ENCODE measurements at places on chromosomes 13 and 19. TPM values are rescaled to one million over a fixed set of nuclear protein-coding genes. Genes with fewer than 3 reads are reported as not detected.
A peak's percentile ranks its signal among the peaks of the same experiment; 100 is the strongest.

FPR1 gene
- total RNA-seq, result 3.0 TPM

C1QTNF9B gene
- 0.27 TPM for total RNA-seq

- peak; percentile 14 for DNase-seq
Measured at GRCh38 chr13:27830010-27830409, 37.7 kb downstream of the GSX1 start.

LILRB5 gene
- total RNA-seq, result 3.5 TPM

DNA sequence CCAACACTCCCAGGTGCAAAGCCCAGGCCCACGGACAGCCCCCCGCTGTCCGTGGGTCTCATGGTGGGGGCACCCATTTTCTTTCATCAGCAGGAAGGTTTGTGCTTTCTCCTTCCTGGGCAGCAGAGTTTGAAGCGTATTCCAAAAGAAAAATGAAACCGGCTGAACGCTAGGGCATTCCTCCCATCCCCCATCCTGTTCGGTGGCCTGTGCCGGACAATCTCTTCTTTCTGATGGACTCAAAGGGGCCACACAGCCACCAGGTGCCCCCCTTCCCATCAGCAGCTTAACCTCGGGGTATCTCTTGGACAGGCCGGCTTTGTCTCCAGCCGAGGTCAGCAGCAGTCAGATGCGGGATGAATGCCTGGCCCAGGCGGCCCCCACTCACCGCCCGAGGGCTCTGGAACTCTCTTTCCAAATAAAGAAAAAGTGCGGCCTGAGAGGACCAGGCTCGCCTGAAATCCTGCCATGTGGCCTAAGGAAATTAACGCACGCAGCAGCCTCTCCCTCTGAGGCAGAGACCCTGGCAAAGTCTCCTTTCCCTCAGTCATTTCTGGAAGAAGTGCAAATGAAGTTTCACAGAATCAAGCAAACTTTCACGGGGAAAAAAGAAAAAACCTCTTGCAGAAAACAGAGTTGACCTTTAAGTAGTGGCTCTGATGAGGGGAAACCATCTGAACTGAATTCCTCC lies 67.8 kb downstream of the RASA3 start:
- DNase-seq, result peak; percentile 50

TMEM238 gene
- total RNA-seq, result 1.5 TPM

SGCG gene
- 15.3 TPM for total RNA-seq

DNA sequence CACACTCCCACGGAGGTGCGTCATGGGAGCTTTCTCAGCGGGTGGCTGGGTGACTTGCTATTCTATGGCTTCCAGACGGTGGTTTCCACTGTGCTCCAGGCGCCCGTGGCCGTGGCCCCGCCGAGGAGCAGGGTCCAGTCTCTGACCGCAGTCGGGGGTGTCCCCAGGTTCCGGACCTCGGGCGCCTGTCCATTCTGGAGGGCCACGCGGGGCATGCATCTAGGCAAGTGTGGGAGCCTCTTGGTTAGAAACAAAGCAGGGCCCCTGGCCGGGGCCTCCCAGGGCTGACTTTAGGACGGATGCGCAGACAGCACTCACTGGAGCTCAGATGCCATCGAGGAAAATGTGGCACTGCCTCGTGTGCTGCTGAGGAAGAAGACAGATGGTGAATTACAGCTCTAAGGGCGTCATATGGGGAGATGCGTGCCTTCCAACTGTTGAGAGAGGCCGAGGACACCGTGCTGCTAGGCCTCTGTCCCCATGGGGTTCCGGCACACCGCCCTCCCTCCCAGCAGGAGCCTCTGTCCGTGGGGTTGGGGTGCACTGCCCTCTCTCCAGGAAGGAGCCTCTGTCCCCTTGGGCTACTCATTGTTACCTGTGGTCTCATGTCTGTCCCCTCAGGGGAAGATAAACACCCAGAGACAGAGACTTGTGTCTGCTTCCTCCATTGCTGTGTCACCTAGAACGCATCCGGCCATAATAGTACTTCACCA lies 38.1 kb downstream of the TMEM255B start:
- DNase-seq, result no peak

DNA sequence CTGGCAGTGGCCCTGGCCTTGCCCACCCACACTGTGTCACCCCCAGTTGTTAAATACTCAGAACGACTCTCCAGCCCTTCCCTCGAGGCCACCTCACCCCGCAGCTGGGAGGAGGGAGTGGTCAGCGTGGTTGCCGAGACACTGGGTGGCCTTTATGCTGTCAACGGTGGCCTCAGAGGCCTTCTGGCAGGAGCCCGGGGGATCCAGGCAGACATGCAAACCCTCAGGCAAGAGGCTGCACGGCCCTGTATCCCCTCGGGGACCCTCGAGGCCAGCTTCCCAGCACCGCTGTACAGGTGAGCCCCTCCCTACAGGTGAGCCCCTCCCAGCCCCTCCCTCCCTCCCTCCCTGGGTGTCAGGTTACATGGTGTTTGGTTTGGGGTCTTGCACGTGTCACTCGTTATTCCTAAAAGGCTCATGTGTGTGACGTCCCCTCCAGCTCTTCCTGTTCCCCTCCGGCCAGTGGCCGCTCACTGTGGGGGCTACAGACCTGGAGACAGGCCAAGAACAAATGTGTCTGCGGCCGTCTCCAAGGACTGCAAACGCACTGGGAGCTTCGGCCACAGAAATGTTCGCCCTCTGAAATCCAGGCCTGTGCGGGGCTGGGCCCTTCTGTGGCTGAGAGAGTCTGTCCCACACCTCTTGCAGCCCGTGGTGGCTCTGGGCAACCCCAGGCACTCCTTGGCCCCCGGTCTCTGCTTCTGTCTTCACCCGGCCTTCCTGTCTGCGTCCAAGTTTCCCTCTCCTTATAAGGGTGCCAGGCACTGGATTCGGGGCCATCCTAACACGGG lies at the start of gene TEKTIP1:
Gene TEKTIP1, plus strand, starts transcription at position 210 of the 791 bp plus-strand sequence. Its CDS starts 4 bp downstream, at position 214.
- DNase-seq, result no peak

Data from gastrocnemius medialis (tissue), 4 donors.